ENCODE measurements at places on chromosomes 13 and 19.
A peak's percentile ranks its signal among the peaks of the same experiment; 100 is the strongest.

- no peak for DNase-seq
Observed at GRCh38 chr13:76503766-76504165, 382.4 kb downstream of the KCTD12 start.

DNA sequence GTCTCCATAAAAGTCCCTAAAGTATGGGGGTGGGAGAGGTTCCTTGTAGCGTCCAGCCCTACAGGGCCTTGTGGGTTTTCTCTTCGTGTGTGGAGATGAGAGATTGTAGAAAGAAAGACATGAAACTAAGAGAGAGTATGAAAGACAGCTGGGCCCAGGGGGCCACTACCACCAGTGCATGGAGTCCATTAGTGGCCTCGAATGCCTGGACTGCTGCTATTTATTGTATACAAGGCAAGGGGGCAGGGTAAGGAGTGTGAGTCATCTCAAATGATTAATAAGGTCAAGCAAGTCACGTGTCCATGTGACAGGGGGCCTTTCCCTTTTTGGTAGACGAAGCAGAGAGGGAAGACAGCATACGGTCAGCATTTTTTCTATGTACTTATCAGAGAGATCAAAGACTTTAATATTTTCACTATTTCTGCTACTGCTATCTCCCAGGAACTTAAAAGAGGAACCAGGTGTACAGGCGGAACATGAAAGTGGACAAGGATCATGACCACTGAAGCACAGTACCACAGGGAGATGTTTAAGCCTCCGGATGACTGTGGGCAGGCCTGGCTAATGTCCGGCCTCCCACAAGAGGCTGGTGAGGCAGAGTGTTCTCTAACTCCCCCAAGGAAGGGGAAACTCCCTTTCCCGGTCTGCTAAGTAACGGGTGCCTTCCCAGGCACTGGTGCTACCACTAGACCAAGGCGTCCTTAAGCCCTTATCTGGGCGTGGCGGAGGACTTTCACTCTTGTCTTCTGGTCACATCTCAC is 25.5 kb downstream of the FGF21 start:
- no peak for DNase-seq

- DNase-seq: no peak
Observed at GRCh38 chr13:99873141-99873540, 98.4 kb downstream of the ZIC5 start.

GRCh38 chr19:51521781-51522180 is 9.7 kb downstream of the SIGLEC6 start:
- DNase-seq: no peak

GRCh38 chr19:1471515-1472160 is 7.4 kb downstream of the C19orf25 start:
- no peak for DNase-seq

- DNase-seq: no peak
Observed at GRCh38 chr13:28579322-28579721, 79.6 kb upstream of the POMP start.

DNA sequence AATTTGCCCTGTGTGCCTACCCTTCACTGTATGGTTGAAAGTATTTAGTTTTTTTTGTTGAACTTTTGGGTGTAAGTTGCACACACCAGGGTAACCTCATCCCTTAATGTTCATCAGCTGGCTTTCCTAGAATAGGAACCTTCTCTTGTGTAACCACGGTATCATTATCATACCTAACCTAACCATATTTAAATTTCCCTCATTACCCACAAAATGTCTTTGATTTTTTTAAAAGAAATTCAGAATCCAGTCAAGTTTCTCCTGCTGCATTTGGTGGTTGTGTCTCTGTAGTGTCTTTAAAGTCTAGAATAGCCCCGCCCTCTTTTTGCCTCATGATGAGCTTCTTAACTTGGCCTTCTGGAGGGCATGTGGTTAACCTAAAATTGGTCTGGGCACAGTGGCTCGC is 80.3 kb downstream of the RYR1 start:
- DNase-seq: no peak

- no peak for DNase-seq
Observed at GRCh38 chr13:23344931-23345595, 88.4 kb downstream of the SACS start.

DNA sequence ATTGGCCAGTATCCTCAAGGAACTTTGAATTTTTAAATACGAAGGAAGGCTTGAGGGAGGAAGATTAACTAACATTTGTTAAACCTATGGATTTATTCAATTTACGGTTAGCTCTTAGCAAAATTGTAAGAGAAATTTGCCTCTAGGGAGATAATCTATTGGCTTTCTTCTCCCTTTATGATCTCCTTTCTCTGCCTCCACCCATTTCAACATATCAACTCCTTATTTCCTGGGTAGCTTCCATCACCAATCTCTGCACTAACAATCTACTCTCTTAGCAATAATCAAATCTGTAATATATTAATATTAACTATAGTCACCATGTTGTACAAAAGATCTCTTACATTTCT is 233.9 kb upstream of the CSNK1A1L start:
- no peak for DNase-seq

DNA sequence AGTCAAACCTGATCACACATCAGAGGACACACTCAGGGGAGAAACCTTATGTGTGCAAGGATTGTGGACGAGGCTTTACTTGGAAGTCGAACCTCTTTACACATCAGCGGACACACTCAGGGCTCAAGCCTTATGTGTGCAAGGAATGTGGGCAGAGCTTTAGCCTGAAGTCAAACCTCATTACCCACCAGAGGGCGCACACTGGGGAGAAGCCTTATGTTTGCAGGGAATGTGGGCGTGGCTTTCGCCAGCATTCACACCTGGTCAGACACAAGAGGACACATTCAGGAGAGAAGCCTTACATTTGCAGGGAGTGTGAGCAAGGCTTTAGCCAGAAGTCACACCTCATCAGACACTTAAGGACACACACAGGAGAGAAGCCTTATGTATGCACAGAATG is 8.2 kb upstream of the ZNF527 start:
- DNase-seq: no peak

- DNase-seq: no peak
Observed at GRCh38 chr19:51121257-51121656, 3.4 kb upstream of the SIGLEC9 start.

DNA sequence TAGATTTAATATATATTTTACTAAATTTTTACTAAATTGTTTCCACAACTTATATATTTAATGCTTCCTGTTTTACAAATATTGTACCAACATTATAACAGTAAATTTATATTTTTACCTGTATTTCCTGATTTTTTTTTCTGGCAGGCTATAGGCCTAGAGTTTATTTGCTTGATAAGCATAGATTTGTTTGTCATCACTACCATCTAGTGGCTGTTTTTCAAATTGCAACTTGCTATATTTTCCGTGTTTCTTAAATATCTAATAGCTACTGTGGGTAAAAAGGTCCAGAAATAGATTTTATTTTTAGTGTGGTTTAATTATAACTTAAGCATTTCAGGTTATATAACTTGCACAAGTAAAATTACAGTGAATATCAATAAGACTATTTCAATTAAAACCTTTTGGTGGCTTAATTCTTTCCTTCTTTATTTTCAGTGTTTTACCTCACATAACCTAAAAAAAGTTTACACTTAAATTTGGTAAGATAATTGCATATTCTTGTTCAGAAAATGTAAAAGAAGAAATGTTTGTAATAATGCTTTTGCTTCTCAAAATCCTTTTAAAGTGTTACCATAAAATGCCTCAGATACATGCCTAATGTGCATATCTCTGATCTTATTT is 60.6 kb downstream of the NDFIP2 start:
- DNase-seq: peak; percentile 44

DNA sequence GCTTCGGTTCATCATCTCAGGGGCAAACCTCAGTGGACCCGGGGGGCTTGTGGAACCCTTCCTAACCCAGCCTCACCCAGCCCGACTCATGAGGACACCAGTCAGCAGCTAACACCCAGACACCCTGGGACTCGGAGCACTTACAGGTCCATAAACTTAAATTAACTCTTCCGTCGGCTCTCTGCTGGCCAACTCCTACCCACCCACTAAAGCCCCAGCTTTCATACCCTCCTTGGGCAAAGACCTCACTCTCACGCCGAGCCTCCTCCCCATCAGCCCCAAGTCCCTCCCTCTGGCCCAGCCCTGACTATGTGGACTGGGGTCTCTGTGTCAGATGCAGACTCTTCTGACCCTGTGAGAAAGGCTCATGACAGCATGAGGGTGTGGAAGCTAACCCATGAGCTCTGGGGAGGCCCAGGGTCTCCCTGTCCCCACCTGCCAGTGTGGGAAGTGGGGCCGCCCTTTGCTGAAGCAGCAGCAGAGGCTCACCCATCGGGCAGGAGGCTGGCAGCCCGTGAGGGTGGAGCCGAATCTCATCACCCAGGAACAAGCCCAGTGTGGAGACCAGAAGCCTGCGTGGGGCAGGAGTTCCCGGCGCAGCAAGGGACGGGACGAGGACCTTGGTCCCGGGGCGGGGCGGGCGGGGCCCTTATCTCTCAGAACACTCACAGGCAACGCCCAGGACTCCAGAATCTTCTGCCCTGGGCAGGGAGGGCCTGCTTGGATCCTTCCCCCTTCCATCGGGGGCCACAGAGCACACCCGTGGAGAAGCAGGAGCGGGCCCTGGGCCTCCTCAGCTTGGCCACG is 19.8 kb downstream of the TCF3 start:
- no peak for DNase-seq

GRCh38 chr13:40994581-40995230 is 24.4 kb downstream of the ELF1 start:
- no peak for DNase-seq

DNA sequence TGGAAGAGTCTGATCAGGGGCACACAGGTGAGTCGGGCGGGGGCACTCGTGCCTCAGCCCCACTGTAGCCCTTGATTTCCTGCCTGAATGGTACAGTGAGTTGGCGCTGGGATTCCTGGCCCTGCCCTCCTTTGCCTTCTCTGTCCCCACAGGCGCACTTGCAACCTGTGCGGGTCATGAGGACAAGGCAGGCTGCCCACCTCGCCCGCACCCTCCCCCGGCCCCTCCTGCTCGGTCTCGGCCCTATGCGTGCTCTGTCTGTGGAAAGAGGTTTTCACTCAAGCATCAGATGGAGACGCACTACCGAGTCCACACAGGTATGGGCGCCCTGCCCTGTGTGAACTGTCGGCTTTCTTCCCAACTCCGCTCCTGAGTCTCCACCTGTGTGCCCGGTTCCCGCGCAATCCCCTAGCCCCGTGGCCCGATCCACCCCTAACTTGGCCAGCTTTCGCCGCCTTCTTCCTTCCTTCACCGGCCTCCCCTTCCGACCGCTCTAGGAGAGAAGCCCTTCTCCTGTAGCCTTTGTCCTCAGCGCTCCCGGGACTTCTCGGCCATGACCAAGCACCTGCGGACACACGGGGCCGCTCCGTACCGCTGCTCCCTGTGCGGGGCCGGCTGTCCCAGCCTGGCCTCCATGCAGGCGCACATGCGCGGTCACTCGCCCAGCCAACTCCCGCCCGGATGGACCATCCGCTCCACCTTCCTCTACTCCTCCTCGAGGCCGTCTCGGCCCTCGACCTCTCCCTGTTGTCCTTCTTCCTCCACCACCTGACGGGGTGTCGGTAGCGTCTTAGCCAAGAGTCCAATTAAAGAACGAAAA is 1.6 kb upstream of the KMT2B start:
- no peak for DNase-seq

DNA sequence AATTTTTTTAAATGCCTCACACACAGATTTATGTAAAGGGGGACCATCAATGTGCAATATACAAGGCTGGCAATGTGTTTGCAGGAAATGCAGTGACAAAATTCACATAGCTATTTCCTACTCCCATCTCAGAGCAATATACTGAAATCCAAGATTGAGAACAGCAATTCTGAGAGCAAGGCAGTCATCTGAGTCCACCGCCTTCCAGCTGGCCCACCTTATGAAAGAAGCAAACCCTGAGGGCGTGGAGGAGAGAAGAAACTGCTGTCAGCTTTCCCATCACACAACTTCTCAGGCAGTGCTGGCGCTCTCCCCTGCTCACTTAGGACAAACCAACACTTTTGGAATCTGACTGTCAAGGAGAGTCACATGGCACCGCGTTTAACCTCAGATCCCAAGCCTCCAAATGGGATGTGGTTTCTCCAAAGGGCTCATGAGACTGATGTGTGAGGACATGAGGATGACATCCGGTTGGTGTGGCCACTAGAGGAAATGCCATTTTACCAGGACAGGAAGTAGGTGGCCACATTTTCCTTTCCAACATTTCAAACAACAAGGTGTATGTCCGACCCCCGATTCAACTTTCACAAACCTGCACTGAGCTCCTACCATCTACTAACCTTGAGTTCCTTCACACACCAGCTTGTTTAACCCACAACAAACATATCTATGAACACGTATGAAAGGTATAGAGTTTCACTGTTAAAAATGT is 3.7 kb upstream of the DOCK9 start:
- no peak for DNase-seq

DNA sequence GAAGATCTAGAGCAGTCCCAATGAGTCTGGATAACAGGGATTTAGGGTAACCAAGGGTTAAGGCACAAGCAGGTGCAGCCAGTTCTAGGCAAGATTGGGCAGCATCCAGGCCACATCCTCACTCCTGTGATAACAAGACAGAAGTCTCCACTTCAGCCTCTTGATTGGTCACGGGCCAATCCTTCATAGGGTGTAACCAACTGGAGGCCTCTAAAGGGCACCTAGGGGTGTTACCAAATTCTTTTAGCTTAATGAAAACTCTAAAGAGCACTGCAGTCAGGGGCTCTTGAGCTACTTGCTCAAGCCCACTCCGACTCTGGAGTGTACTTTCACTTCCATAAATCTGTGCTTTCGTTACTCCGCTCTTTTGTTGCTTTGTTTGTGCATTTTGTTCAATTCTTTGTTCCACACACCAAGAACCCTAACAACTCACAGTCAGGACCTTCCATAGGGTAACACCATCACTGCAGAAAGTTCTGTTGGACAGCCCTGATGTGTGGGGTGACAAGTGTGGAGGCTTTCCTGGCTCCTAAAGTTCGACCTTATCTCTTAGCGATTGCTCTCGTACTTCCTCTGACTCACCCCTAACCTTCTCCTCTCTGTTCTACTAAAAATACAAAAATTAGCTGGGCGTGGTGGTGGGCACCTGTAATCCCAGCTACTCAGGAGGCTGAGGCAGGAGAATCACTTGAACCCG is 36.1 kb downstream of the ZSWIM9 start:
- no peak for DNase-seq

DNA sequence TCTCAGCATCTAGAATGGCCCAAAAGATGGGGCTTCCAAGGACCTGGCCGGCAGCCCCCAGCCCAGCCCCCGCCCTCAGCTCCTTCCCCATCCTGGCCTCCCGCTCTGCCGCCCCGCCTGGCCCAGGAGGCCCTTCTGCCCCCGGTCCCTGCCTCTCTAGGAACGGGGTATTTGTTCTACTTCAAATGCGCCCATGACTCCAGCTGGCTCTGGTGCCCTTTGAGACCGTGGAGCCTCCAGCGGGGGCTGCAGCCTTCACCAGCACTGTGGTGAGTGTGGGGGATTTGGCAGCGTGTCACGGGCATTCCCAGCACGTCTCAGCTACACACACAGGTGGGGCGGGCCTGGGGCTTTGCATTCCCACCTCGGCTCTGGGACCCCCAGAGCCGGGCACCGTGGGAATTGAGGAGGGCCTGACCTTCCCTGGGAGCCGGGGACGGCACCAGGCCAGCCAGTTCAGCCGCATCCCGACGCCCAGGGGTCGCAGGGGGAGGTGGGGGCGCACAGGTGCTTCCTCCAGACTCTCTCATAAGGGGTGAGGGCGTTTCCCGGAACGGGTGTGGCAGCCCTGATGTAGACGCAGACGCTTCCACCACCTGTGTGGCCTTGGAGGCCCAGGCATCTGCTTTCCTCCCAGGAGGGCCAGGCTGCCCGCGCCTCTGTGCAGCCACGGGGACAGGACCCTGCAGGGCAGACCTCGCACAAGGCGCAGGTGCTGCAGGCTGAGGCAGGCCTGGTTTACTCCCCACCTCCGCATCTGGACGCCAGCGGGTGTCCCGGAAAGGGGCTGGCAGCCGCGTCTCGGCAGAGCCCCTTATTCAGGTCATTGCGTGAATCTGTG is 947 bp downstream of the ATP4B start:
- DNase-seq: no peak

Data from GM12864 (cell line).